ENCODE measurements at places on chromosomes 5 and 9.

DNA sequence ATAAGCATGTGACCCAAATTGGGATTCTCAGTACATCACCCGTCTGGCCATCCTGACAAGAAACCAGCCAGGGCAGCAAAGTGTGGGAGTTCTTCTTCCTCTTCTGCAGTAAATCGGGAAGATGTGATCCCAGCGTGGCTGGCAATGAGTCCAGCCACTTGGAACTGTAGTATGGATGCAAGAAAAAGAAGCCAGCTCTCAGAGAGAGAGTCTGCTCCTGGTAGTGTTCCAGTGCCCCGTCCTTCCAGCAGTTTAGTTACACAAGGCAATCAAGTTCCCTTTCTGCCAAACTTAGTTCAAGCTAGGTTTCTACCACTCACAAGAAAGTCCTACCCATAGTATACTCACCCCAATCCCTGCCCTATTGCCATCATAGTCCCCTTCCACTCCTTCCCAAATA is 65.6 kb downstream of the CDK5RAP2 start:
- DNase-seq: no peak

GRCh38 chr9:15010581-15010980 is 100.4 kb upstream of the FREM1 start:
- no peak for DNase-seq

DNA sequence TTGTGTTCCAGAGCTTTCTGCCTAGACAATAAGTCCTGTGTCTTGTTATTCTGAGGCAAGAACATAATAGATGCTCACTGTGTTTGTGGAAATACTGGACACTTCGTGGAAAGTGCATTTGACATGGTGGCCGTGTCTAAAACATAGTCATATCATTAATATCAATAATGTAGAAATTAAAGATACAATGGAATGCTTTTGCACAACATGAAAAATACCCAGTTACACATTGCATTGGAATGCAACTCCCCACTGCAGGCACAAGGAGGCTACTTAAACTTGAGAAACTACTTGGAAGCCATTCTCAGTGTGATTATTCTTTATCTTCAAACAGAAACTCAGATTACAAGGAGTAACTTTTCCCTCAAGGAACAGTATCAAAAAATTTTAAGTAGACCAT is 145.3 kb upstream of the ZNF462 start:
- peak; percentile 53 for DNase-seq

GRCh38 chr9:134276453-134277245 is 49.6 kb upstream of the RXRA start:
- DNase-seq: no peak

DNA sequence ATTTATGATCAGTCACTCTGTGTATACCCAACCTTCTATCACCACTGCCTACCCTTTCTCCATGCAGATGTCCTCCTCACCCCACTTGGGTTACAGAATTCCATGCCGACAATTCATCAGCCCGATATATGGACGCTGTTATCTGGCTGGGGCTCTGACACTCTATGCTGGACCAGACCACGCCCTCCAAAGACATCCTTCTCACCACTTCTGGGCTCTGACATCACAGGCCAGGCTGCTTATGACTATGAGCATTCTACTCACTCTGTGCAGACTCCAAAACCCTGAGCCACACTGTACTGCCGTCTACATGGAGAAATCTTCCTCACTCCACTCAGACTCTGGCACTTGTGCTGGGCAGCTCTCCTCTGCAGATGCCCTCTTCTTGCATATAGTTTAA is 7.6 kb upstream of the AK3 start:
- DNase-seq: no peak

DNA sequence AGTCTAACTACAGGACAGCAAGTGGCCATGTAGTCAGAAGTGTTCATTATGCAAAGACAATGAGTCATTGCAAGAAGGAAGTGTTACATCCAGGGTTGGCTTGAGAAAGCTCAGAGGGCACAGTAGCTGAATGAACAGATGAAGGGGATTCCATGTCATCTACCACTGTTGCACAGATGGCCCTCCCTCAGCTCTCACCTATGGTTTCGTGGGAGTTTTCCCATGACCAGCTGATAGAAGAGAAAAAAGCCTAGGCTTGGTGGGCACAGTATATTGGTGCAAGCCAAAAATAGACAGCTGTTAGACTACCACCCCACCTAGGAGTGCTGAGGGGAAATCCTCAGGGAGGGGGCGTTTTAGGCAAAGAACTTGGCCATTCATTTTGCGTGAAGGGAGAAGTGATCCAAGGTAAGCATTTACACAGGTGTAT is 217.0 kb downstream of the DMRT2 start:
- peak; percentile 19 for DNase-seq

DNA sequence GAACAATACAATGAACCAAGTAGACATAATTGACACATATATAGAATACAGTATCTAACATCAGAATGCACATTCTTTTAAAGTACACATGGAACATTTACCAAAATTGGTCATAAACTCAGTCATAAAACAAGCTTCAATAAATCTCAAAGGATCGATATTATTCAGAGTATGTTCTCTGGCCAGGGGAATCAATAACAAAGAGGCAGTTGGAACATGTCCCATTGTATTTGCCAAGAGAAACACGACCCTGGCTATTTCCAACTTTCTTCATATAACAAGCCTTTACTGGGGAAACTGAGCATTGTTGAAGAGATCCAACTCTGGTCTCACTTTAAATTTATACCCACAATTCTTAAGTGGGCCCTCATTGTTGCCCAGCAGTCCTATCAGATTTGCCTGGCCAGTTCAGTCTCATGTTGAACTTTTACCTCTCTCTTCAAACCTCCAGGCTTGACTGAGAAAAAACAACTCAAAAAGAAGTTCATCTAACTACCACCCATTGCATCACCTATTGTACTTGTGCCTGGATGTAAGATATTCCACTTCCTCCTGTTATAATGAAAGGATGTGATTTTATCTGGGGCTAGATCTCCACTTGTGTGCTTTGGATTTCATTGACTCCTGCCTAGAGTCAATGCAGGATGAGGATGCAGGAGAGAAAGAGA is 162.5 kb downstream of the HSPA4 start:
- no peak for DNase-seq

GRCh38 chr5:78838753-78839152 is 146.4 kb downstream of the ARSB start:
- no peak for DNase-seq

DNA sequence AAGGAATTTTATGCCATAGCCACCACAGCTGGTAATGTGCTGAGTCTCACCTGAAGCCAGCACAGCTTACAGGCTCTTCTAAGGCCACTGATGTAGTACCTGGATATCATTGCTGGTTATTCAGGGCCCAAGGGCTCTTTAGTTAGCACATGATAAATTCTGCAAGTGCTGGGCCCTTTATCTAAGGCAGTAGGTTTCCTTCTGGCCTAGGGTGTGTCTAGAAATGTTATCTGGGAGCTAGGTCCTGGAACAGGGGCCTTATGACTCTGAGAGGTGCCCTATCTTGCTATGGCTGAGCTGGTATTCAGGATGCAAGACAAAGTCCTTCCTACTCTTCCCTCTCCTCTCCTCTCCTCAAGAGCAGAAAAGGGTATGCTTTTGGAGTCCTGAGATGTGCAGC is 1424.5 kb upstream of the NUDT12 start:
- no peak for DNase-seq

GRCh38 chr5:143251190-143251589 is 152.3 kb downstream of the NR3C1 start:
- no peak for DNase-seq

GRCh38 chr5:8831251-8831650 is 714.6 kb downstream of the SEMA5A start:
- no peak for DNase-seq

DNA sequence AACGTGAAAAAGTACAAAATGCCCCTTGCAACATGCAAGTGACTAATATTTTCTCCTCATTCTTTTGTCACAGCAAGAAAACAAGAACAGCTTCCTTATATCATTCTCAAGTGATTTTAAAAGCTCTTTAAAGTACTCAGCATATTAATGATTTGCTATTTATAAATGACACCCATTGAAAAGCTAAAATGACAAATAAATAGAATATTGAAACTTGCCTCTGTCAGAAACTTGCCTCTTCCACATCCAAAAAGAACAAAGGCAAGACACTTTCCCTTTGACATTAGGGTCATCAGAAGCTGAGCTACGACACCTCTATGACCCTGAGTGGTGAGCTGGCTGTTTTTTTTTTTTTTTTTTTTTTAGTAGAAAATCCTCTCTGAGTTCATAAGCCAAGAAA is 339.6 kb upstream of the ITGA1 start:
- no peak for DNase-seq

GRCh38 chr5:170411100-170411499 is 21.9 kb upstream of the KCNMB1 start:
- no peak for DNase-seq

GRCh38 chr9:127935765-127936221 is 1.9 kb downstream of the DPM2 start:
- no peak for DNase-seq

DNA sequence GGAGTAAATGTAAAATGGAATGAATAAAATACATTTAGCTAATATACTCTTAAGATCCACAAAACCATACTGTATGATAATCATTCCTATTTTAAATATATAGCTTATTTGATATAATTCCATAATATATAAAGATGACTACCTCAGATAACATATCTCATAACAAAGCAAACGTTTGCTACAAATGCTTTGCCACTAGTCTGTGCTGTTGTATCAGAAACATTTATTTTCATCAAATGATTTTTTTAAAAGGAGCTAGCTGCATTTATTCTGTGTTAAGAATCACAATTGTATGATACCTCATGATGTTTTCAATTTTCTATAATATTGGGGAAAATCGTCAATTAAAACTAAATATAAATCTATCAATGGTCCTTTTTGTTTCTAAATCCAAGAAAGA is 567.2 kb downstream of the PTPRD start:
- no peak for DNase-seq

DNA sequence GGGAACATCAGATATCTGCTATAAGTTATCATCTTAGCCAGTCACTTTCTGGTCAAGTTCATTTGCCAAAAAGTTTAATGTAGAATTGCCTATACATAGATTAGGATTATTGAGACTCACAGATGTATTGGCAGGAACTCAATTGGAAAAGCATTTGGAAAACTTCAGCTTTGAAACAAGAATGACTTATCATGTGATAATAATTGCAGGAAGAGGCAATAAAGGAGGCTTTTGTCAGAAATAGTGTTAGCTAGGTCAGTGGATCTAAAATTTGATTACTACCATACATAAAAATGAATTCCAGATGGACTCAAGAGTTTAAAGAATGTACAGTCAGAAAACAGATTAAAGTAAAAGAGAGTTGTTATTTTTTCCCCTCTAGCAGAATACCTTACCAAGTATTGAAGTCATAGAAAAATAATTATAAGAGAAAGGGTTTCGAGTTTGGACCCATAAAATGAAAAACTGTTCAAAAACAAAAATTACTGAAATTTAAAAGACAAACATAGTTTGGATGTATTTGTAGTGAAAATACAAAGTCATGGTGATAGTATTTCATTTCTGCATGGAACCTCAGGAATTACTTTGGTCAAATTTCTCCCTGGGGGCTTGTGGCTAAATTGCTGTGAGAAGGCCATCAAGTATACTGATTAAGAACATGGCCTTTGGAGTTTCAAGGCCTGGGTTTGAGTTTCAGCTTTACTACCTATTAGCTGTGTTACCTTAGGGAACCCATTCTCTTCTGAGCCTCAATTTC is 159.9 kb downstream of the TMEM38B start:
- DNase-seq: no peak

DNA sequence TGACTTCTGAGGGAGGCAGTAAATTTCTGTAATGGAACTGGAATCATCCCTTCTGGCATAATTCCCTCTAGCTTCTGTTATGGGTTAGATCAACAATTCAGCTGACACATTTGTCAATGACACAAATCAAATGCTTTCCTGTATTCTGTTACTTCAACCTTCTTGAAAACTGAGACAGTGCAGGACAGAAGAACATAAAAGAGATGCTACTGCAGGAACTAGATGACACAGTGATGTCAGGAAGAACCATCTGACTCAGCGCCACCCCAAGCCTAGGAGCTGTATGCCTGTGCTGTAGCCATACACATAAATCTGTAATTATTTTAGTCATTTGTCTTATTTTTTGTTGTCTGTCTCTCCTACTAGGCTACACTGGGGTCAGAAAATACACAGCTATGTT is 18.2 kb upstream of the CEP120 start:
- DNase-seq: no peak

DNA sequence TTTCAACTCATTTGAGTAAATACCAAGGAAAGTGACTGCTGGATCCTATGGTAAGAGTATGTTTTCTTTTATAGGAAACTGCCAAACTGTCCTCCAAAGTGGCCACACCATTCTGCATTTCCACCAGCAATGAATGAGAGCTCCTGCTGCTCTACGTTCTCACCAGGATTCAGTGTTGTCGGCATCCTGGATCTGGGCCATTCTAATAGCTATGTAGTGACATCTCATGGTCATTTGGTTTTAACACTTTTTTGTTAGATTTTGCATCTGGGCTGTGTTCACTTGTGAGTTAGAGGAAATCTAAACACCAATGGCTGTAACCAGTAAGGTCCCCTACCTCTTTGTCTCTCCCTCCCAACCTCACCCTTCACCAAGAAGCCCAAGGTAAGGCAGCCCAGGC is 115.9 kb downstream of the ATPSCKMT start:
- no peak for DNase-seq

DNA sequence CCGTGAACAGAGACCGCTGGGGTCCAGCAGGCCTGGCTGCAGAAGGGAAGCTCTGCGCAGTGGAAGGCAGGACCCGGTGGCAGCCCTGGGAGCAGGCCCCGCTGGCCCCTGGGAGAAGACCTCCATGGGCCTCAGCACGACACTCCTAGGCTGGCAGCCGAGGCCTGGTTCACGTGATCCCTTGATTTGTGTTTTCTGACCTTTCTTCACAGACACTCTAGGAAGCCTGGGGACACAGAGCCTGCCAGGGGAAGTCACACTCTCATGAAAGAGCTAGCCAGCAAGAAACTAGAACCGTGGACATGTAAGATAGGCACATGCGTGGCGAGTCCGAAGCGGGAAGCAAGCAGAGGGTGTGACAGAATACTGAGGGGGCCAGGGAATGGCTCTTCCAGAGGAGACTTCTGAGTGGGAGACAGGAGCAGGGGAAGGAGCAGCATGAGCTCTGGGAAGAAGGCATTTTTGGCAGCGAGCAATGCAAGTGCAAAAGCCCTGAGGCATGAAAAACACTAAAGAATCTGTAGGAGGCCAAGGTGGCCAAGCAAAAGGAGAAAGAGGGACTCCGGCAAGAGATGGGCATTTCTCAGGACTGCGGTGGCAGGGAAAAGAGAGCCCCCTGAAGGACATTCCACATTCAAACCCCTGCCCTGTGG is 26.6 kb upstream of the IL17B start:
- no peak for DNase-seq

DNA sequence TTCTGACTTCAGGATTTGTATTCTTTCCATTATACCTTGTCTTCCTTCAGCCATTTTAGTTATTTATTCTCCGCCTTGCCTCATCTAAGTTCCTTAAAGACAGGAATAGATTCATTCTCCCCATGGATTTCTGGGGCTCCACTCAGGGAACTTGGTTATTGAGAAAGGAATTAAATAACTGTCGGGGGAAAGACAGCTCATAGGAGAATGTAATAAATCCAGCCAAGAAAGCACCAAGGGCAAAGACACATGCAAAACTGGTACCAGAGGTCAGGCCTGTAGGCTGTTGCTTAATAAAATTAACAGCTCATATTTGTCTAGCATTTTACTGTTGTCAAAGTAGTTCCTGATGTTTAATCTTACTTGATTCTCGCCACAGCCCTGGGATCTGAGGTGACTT is 357.2 kb downstream of the TMEM38B start:
- no peak for DNase-seq

All from kidney epithelial cell (primary cell).